ENCODE measurements at places on chromosomes 1 and 21. TPM values are rescaled to one million over a fixed set of nuclear protein-coding genes. Genes with fewer than 3 reads are reported as not detected.

- no peak for DNase-seq
These were observed 16.2 kb upstream of the LY9 start for GRCh38 chr1:160779626-160780397.

- DNase-seq: no peak
These were observed 38.0 kb downstream of the PRRX1 start for GRCh38 chr1:170701962-170702361.

GRCh38 chr1:45793942-45794604 is 9.3 kb upstream of the MAST2 start:
- no peak for DNase-seq

GRCh38 chr21:15283789-15284188 is 219.0 kb upstream of the NRIP1 start:
- DNase-seq: no peak

Gene HSF2BP
- total RNA-seq: 0.71 TPM

DNA sequence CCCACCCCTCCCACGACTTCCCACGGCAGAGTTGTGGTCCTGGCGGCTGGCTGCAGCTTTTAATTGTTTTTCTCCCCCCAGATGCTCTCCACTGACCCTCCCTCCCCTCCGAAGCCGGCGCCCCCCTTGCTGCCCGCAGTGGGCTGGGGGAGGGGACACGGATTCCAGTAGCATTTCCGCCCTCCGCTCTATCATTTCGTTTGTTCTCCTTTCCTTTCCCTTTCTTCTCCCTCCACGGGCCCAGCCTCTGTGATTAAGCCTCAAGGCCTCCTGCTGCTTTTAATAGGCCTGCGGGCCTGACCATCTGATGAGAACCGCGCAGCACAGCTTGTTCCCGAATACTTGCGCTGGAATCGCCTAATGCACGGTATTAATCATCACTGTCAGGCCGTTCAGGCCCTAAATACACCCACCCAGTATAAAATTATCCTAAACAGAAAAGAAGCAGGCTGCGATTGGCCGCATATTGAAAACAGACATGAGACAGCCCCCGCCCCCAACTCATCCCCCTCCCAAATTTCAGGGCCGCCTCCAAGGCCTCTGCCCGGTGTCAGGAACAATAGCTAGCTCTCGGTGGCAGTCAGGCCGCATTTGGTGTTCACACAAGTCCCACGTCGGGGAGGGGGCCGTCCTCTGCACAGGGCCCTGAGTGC is 102.0 kb upstream of the ARHGEF16 start:
- peak; percentile 63 for DNase-seq

- no peak for DNase-seq
These were observed 55.8 kb downstream of the COL18A1 start for GRCh38 chr21:45460611-45461368.

- no peak for DNase-seq
These were observed 19.2 kb upstream of the LCE2D start for GRCh38 chr1:152643945-152644344.

DNA sequence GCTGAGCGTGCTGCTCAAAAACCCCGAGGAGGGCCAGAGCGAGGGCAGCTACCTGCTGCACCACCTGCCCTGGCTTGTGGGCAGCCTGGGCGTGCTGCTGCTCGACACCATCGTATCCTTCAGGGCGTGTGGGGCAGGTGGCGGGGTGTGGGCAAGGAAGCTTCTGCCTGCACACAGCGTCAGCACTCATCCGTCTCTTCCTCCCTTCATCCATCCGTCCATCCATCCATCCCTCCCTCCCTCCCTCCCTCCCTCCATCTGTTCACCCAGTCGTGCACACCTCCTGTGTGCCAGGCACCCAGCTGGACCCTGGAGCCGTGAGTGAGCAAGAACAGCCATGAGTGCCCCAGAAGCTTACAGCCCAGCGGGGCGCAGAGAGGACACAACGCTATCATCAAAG is 15.2 kb downstream of the SLC66A1 start:
- DNase-seq: no peak

DNA sequence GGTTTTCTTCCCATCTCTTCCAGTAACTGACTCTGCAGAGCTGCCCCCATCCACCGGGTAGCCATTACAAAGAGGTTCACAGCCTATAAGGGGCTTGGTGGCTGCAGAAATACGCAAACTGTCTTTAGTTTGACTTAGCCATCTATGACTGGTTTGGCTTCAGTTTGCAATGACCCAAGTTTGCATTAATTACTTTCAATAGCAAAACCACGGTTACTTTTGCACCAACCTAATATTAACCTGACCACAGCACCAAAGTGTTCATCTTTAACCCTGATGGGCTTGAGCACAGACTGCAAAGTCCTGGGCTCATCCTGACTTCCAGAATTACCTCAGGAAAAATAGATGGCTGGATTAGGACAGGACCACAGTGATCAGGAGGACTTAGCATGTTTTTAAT is 2.2 kb upstream of the HAO2 start:
- DNase-seq: no peak

DNA sequence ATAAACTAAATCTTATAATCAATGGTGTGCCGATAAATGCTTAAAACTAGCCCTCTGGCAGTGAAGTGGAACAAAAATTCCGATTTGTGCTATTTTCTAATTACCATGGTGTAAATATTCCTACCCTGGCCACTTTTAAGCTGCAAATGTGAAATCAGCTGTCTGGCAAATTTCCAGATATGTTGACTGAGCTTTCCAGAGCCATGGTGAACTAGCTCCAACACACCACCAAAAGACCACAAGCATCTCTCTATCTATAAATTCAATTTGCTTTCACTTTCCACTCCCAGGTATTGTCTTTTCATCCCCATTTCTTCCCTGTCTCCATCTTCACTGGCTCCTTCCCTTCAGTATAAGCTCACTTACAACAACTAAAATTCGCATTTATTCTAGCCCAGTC is 152.3 kb upstream of the RGS18 start:
- no peak for DNase-seq

- DNase-seq: no peak
These were observed 41.8 kb upstream of the SLC16A1 start for GRCh38 chr1:112997781-112998180.

Gene SLFNL1
- total RNA-seq: 2.8 TPM

Gene KCNK2
- 0.28 TPM for total RNA-seq

Gene FCRL6
- total RNA-seq: 0.77 TPM

- DNase-seq: no peak
These were observed 109.5 kb upstream of the NFIA start for GRCh38 chr1:60972841-60973364.

Gene CFHR3
- 1.5 TPM for total RNA-seq
